ENCODE measurements at places on chromosomes 5 and 9.
A peak's percentile ranks its signal among the peaks of the same experiment; 100 is the strongest.

DNA sequence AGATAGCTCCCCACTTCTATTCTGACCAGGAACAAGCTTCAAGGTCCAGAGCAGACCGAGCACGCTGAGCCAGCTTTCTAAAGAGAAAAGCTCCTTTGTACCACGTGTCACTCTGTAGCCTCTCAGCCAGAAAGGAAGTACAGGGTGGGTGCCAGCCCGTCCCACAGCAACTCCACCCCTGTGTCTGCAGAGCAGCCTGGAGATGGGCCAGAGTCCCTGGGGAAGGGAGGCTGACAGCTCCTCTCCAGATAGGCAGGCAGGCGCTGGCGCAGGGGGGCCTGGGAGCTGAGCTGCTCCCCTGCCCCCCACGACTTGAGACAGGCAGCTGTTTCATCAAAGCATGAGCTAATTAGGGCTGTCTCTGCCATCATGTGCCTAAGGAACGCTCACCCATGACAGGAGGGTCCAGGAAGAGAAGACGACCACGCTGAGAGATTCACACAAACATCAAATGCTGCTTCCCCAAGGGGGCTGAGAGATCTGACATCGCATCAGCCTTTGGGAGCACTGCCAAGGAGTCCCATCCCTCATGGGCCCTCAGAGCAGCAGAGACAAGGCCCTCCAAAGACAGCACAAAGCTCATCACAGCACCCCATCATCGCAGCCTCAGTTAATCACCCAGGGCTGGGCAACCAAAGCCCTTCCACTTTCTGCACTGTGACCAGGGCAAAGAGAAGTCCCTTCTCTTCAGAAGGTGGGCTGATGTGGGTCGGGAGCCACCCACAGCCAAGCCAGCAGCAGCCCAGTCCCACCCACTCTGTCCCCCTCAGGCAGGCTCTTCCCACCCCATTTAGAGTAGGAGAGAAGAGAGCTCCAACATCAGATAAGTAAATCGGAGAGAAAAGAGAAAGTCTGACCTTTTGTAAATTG, 78.5 kb upstream of the LRRTM2 start:
- DNase-seq = no peak

- DNase-seq = no peak
Measured at GRCh38 chr9:22528485-22528884, 81.9 kb downstream of the DMRTA1 start.

DNA sequence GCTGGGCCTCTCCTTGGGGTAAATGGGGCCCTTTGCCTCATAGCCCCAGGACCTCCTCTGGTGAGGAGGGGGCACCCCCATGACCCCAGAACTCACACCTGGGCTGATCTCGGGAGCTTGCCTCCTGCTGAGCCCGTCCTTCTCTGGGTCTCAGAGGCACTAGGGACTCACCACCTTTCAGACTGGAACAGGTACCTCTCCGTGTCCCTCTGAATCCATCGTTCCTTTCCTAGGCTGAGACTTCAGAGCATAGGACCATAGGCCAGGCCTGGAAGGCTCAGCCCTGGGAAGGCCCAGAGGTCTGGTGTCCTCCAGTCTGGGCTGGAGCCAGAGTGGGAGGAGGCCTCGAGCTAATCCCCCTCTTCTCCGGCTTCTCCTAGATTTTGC, 97.9 kb downstream of the CACNA1B start:
- peak; percentile 1 for DNase-seq

DNA sequence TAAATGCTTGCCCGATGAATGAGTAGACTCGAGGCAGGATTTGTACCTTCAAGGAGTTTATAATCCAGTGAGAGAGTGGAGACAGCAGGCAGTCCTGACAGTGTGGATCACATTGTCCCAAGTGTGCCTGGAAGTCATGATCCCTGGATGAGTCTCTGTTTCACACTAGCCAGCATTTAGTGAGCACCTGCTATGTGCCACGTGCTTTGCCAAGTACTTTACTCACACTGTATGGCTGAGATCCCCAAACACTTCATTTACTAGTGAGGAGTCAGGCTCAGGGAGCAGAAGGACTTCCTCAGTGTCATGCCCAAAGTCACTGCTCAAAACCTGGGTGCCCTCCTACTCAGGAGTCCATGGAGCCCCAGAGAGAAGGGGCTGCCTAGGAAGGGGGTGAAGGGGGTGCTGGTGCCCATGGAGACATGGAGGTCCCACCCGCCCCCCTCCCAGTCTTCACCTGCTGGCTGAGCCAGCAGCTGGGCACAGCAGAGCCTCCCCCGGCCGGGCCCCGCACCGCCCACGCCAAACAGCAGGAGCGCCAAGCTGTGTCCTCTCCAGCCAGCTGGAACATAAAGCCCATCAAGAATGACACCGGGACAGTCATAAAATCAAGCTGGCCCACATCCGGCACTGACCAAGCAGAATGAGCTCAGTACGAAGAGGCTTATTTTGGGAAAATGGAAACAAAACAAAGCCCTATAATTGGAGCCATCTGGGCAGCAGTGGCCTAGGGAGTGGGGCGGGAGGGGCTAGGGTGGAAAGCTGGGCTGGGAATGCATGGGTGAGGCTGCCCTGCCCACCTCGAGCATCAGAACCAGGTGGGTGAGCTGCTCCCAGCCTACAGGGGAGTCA, 10.6 kb downstream of the LAMC3 start:
- DNase-seq = no peak

GRCh38 chr5:50325237-50325832, 115.8 kb downstream of the EMB start:
- no peak for DNase-seq

DNA sequence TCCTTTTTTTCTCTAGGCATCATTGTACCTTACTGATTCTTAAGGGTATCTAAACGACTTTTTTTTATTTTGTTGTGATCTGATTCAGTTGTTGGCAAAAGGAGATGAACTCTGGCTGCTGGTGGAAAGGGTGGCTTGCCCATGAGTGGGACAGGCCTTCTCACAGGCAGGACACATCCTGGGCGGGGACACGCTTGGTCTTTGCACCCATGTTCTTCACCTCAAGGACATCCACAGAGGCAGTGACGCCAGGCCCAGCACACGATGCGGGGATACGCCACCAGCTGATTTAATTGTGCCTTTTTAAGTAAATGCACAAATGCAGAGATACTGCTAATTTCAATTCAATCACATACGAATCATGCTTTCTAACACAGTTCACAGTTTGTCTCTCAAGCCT, 208.1 kb downstream of the FANCC start:
- DNase-seq = no peak

DNA sequence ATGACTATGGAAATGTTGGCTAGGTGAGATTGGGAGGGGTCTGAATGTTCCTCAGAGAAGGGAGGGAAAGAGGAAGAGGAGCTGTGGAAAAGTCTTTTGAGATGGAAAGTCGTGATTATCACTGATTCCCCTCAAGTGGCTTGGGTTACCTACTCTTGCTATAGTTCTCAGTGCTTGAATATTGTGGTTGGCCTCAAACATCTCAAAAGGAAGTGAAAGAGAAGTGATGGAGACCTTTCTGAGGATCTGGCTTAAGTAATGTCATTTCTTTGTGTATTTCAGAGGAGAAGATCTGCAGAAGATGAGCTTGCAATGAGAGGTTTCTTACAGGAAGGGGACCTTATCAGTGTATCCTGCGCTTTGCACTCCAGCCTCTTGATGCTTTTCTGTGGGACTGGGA, 5.5 kb downstream of the EXOSC2 start:
- no peak for DNase-seq

GRCh38 chr5:167285591-167285990, 1005.9 kb upstream of the WWC1 start:
- no peak for DNase-seq

DNA sequence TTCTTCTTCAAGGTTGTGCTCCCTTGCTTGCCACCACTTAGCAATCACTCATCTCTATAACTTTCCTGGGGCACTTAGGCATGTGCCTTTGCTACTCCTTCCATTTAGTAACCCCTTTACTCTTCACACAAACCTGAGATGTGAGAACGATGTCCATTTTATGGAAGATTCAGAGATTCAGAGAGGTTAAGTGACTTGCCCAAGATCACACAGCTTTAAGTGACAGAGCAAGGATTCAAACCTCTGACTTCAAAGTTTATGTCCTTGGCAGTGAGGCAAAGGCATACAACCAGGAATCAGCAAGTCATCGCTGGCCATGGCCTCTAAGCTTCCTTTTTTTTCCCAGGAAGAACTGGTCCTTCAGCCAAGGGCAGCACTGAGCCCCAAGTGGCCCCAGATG, 56.0 kb upstream of the GALNT10 start:
- DNase-seq = no peak

GRCh38 chr5:31934156-31934555, 240.0 kb downstream of the GOLPH3 start:
- no peak for DNase-seq

- no peak for DNase-seq
Measured at GRCh38 chr9:100784755-100785154, 206.9 kb downstream of the CAVIN4 start.

DNA sequence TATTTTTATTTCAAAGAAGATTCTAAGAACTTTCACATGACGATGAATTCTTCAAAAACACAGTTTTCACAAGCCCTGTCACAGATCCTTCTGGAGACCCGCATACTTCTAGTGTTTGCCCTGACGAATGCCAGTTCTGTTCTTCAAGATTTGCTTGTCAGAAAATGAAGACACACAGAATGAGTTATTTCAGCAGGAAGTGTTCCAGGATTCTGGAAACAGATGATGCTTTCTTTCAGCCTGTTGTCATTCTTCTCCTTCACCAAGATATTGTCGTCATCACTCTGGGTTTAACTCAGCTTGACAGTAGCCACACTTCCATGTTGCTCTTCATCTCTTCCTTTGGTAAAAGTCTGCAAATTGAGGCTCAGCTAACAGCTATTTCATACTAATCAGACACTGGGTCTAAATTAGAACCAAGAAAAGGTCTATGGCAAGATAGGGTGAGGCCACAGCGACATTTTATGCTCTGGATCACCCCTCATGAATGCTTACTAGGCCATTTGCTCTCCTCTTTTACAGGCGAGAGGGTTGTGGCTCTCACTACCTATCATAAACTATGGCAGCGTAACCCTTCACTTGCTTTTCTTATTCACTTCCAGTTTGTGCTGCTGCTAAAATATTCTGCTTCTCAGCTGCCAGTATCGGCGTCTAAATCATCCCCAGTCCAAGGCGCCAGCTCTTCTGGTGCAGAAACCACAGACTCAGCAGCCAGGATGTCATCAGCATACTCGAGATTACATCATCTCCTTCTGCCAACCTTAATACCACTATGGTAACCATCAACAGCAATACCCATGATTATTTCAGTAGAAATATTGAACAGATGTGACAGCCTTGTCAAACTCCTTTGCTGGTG, 159.6 kb upstream of the TBCA start:
- DNase-seq = peak; percentile 34

DNA sequence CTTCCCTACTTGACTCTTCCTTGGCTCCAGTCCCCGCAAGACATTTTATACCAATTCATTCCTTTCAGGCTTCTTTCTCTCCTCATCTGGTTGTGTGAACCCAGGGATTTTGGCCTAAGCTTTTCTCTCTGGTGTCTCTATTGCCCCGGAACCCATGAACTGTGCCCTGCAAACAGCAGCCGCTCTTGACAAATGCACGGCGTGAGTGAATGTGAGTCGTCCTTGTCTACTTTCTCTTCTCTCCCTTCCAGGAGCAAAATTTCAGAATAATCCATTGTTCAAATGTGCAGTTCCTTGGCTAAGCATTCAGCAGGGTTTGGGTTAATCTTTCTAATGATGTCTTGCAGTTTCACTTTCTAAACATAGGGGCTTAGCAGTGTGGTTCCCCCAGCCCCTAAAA, 250.4 kb upstream of the IRX4 start:
- no peak for DNase-seq

- DNase-seq = no peak
Measured at GRCh38 chr5:158606233-158606632, 493.5 kb downstream of the EBF1 start.

GRCh38 chr9:117284414-117284813, 130.4 kb downstream of the ASTN2 start:
- DNase-seq = no peak

- no peak for DNase-seq
Measured at GRCh38 chr5:172872997-172873491, 39.0 kb downstream of the ERGIC1 start.

GRCh38 chr5:166722939-166723338, 1568.5 kb upstream of the WWC1 start:
- DNase-seq = no peak

- DNase-seq = no peak
Measured at GRCh38 chr5:82425591-82425990, 147.4 kb upstream of the RPS23 start.
